ENCODE measurements at places on chromosomes 1 and 21.

DNA sequence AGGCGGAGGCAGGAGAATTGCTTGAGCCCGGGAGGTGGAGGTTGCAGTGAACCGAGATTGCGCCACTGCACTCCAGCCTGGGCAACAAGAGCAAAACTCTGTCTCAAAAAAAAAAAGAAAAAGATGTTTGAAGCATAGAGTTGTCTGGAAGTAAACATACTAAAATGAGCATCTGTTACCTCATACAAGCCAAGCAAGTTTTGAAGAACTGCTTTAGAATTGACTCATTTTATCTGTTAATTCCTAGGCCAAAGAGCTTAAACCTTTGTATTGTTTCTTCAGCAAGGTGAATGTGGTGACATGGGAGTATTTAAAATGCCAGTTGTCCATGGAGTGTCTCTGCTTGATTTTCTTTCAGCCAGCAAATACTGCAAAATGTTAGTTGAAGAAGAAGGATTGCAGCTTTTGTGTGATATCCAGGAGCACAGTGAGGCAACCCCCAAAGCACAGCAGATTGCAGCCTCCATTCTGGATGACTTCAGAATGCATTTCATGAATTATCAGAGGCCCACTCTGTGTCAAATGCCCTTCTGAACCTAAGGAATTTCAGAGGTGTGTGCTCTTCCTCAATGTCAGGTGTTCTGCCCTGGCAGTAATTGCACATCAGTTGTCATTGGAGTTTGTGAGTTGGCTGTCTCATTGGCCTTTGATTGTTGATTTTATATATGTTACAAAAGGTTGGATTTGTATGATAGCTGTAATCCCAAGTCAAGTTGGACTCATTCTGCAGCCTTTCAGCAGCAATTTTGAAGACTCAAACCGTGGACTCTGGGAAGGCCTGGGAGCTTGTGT, 28.9 kb downstream of the ECHDC2 start:
- DNase-seq, result no peak

DNA sequence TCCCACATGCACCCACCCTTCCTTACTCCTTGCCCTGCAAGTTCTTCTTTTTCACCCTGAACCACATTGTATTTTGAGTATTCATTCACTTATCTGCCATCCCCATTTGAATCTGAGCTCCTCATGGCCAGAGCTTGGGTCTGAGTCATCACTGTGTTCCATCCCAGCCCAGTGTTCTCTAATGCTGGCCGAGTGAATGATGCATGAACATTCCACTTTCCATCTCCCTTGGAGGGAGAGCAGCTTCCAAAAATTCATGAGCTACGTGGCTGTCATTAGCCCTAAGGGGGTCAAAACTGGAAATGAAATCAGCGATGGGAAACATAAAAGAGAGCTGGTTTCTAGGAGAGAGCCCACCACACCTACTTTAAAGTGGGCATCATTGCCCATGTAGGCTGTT, 187.0 kb upstream of the USP24 start:
- peak; percentile 70 for DNase-seq

GRCh38 chr1:20634594-20635084, 1.4 kb downstream of the PINK1 start:
- peak; percentile 66 for DNase-seq

GRCh38 chr1:1157914-1158710, 15.6 kb upstream of the TTLL10 start:
- peak; percentile 65 for DNase-seq

DNA sequence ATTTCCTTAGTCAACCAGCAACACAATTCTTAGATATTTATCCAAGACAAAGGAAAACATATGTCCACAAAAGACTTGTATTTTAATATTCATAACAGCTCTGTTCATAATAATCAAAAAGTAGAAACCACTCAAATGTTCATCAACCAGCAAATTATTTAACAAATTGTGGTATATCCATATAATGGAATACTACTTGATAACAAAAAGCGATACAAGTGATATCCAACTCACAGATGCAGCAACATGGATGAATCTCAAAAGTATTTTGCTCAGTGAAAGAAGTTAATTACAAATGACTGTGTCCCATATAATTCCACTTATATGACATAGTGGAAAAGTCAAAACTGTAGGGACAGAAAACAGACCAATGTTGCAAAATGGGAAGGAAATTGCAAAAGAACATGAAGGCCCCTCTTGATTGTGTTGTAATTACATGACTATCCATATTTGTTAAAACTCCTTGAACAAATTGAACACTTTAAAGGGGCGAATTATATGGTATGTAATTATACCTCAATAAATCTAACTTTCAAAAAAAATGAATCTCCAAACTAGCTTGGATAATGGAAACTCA, 116.9 kb downstream of the EDEM3 start:
- no peak for DNase-seq

- peak; percentile 61 for DNase-seq
Measured at GRCh38 chr1:224106568-224107281, 7.2 kb upstream of the FBXO28 start.

DNA sequence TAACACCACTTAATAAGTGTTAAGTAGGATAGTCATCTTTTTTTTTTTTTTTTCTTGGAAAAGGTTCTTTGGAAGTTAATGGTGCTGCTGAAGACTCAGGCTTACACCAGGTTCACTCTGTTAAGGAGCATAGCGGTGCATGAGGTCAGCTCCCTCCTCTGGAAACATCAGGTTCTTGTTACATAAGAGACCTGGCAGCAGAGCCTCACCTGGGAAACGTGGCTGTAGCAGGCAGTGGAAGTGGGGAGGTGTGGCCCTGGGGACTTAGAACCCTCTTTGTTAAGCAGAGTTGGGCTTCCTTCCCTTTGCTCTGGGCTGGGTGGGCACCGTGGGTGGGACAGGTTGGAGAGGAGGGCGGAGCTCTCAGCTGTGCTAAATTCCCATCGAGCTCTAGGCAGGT, 104.1 kb downstream of the CNIH3 start:
- no peak for DNase-seq

GRCh38 chr1:4027492-4028138, 127.5 kb upstream of the C1orf174 start:
- no peak for DNase-seq

DNA sequence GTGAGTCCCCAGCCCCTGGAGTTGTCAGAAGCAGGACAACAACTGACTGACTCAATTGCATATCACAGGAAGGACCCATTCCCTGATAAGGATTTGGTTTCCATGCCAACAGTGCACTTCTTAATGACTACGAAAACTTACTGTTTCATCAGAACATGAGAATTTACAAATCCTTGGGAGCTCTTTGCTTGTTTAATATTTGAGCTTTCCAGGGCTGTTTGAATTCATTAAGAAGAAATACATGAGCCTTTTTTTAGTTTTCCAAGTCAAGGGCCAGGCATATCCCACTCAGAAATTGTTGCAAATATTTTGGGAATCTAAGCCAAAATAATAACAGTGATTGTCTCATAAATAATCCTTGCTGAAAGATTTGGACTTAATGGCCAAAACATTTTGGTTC, 27.2 kb upstream of the COL24A1 start:
- DNase-seq, result no peak

GRCh38 chr1:192929597-192929996, 120.8 kb downstream of the RGS2 start:
- DNase-seq, result no peak

DNA sequence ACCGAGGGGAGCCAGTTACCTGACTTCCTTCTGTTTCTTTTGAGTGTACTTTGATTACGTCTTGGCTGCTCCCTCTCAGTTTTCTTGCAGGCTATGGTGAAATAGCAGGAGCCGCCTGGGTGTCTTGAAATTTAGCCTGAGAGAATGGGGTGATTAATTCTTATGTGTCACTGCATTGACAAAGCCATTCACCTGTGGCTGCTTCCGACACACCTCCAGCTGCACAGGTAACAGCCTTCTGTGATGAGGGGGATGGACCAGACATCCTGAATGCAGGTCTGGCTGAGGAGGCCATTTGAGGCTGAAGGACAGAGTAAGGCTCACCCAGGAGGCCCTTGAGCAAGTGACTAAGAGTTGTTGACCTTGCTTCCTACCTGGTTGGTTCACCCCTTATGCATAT, 16.5 kb downstream of the CACNA1E start:
- DNase-seq, result no peak

GRCh38 chr1:189405419-189405818, 1072.2 kb downstream of the BRINP3 start:
- DNase-seq, result peak; percentile 46

DNA sequence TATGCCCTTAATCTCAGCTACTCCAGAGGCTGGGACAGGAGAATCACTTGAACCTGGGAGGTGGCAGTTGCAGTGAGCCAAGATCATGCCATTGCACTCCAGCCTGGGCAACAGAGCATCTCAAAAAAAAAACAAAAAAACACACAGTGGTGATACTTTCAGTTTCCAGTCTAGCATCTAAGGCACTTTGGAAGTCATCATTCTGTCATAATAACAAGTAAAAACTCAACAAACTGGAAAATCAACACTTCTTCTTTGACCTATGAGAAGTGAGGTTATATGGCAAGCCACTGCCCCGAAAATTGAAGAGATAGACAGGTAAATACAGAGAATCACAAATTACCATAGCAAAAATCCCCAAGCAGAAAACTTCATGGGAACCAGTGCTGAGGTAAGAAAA, 51.9 kb downstream of the IL12RB2 start:
- no peak for DNase-seq

DNA sequence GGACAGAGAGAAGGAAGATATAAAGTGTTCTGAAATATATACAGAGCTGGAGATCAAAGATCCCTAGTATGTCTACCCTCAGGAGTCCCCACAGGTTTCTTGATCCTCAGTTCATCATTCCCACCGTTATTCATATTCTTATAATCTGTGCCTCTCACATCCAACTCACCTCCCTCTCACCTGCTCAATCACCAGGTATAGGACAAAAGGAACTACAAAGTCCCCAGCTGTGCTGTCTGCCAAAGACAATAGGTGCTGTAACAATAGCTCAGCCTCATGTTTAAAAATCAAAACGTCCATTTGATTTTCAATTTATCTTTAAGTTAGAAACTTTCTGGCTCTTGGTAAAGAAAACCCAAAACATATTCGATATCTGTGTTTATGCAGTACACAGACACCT, 121.1 kb upstream of the PKN2 start:
- DNase-seq, result no peak

DNA sequence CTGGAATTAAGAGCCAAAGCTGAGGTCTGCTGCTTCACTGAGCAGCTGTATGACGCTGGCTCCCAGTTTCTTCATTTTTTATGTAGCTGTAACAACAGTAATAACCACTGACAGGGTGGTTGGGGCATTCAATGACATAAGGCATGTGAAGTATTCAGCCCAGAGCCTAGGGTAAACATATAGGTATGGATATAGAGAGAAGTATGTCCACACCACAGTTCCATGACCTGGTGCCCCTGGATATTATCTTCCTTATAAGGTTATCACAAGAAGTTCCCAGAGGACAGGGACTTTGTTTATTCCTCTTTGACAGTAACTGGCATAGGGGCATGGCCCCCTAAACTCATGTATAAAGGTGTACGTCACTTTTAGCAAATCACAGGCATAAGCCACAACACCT, 14.7 kb downstream of the RAB42 start:
- peak; percentile 44 for DNase-seq

DNA sequence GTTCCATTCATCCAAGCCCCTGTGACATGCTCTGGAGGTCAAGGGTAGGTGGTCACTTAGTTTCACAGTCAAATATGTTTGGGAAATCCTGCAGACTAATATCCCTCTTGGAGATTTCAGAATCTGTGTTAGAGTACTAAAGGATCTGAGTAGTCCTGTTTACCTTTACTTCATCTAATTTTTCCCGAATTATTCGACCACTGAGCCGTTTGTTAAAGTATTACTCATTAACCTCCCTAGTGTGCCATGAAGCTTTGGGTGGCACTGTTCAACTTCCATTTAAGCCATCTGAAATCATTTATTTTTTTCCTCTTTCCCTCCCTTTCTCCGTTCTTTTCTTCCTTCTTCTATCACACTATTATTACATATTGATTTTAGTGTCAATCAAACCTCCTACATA, 109.9 kb downstream of the NGF start:
- no peak for DNase-seq

GRCh38 chr1:69494221-69494620, 73.5 kb upstream of the LRRC7 start:
- DNase-seq, result peak; percentile 50

- no peak for DNase-seq
Measured at GRCh38 chr1:36612121-36612520, 129.4 kb upstream of the CSF3R start.

DNA sequence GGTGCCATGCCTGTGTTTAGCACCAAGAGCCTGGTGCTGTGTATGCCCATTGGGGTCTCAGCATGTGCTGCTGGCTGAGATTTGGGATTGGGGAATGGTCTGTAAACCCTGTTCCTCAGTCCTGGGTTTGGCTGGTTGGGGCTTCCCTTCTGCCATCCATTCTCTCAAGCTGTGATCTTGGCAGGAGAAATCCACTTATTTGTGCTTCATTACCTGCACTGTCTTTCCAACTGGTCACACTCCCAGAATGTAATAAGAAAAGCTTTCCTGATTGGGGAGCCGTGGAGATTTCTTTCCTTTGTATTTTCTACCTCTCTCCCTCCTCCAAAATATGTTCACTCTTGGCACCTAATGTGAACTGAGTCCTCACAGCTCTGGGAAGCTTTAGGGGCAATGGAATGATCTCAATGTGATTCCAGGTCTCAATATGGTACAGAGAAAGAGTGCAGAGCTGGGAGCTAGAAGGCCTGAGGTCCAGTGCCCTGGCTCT, 23.0 kb upstream of the KCNA10 start:
- DNase-seq, result no peak

GRCh38 chr1:5369223-5369622, 623.0 kb downstream of the NPHP4 start:
- DNase-seq, result no peak

DNA sequence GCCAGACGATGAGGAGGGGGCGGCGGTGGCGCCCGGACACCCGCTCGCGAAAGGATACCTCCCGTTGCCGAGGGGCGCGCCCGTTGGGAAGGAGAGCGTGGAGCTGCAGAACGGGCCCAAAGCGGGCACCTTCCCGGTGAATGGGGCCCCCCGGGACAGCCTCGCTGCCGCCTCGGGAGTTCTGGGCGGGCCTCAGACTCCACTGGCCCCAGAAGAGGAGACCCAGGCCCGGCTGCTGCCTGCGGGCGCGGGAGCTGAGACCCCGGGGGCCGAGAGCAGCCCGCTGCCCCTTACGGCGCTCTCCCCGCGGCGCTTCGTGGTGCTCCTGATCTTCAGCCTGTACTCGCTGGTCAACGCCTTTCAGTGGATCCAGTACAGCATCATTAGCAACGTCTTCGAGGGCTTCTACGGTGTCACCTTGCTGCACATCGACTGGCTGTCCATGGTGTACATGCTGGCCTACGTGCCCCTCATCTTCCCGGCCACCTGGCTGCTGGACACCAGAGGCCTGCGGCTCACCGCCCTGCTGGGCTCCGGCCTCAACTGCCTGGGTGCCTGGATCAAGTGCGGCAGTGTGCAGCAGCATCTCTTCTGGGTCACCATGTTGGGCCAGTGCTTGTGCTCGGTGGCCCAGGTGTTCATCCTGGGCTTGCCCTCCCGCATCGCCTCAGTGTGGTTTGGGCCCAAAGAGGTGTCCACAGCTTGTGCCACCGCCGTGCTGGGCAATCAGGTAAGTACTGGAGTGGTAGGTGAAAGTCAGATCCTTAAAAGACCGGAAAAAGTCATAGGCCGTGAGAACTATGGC, 588 bp downstream of the FLVCR1 start:
- peak; percentile 65 for DNase-seq

- peak; percentile 70 for DNase-seq
Measured at GRCh38 chr1:9239622-9240401, 5.2 kb downstream of the H6PD start.
